ENCODE measurements at places on chromosomes 3 and 15. TPM values are rescaled to one million over a fixed set of nuclear protein-coding genes. Genes with fewer than 3 reads are reported as not detected.

- no peak for DNase-seq
These were observed 478.0 kb upstream of the ARRDC4 start for GRCh38 chr15:97482521-97482920.

DNA sequence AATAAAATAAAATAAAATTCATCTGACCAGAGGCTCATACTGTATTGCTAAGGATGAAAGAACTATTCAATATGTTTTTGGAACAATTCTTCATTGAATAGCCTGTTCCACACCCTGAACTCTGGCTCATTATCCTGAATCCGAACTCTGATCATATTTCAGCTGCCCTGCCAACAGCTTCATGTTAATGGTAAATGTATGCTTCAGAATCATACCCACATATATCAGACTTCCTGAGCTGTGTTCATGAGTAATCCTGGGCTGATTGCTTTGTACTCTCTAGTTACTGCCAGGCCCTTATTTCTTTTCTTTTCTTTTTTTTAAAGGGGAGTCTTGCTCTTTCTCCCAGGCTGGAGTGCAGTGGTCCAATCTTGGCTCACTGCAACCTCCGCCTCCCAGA is 11.8 kb downstream of the INO80 start:
- no peak for DNase-seq

Gene SH2D7
- total RNA-seq, result not detected

Gene GUCA1C
- total RNA-seq, result not detected

Gene ZDHHC19
- not detected for total RNA-seq
